ENCODE measurements at places on chromosomes 7 and 10.

DNA sequence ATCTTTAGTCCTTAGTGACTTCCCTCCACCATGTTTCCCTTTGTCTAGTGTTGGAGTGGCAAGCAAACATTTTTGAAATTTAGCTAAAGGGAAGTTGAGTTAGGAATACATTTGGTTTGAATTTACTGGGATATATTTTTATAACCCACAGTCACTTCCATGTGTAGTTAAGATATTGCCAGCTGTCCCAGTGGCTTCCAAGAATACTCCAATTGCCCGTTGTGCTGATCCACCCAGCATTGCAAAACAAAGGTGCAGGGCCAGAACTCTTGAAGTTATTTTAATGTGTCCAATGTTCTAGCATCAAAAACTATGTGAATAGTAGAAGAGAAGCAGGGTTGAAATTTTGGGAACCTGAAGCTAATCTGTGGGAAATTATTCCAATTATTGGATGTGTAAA lies 2.5 kb upstream of the P4HA1 start:
- no peak for DNase-seq

DNA sequence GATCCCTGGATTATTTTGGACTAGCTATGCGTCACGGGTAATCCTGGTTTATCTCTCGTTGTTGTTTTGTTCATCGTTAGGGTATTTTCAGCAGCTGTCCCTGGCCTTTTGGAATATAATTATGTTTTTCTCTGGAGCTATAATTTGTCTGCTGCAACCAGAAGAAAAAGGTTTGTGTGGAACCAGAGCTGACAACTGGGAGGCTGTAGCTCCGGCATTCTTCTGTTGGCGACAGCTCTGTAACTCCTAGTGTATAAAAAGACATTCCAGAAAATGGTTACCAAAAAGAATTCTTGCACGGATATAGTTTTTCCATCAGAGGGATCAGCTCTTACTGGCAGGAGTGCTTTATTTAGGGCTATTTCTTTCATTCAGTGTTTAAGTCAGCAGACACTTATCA lies 130.9 kb upstream of the PRR15 start:
- DNase-seq, result no peak

- no peak for DNase-seq
These were observed 33.6 kb downstream of the MEOX2 start for GRCh38 chr7:15652776-15653290.

DNA sequence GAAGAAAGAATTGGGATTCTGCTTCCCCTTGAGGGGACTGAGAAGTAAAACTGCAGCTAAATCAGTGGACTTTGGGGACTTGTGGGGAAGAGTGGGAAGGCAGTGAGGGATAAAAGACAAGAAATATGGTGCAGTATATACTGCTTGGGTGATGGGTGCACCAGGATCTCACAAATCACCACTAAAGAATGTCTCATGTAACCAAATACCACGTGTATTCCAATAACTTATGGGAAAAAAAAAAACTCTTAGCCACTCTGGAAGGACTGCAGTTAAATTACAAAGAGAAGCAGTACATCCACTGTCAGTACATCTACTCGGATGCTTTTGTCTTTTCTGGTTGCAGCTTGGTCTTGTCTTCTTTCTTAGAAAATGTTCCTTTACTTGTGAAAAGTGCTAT lies 27.4 kb upstream of the GOT1 start:
- DNase-seq, result no peak

DNA sequence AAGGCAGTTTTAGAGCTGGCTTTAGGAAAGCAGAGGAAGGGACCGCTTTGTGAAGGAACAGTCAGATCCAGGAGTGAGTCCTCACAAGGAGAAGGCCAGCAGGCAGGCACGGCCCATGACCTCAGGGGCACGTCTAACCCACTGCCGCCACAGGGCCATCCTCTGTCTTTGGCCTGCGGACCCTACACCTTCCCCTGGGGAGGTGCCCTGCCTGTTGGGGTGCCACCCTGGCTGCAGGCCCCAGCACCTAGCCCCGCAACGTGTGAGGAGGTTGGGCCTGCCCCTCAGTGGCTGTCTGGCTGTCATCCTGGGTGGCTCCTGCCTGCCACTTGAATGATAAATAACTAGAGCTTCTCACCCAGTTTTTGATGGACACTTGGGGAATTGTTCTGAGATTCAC lies 31.0 kb upstream of the TRIM8 start:
- no peak for DNase-seq

DNA sequence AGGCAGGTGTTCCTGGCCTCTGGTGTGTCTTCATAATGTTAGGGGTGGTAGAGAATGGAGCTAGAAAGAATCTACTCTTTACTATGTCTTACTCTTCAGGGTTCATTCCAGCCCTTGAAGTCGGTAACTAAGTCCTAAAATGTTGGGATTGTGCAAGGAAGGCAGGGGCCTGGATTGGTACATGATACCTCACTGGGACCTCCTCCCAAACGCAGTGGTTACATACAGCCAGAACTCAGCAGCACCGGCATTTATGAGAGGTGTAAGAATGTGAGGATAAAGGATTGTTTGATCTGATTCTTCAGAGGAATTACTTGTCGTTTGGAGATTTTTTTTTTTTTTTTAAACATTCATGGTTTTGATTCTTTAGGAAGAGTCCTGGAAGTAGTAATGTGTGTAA lies 6.9 kb downstream of the COMTD1 start:
- no peak for DNase-seq

- DNase-seq, result no peak
These were observed 74.8 kb upstream of the SVIL start for GRCh38 chr10:29709484-29710002.

GRCh38 chr7:14786314-14786895 lies 116.1 kb downstream of the DGKB start:
- no peak for DNase-seq

DNA sequence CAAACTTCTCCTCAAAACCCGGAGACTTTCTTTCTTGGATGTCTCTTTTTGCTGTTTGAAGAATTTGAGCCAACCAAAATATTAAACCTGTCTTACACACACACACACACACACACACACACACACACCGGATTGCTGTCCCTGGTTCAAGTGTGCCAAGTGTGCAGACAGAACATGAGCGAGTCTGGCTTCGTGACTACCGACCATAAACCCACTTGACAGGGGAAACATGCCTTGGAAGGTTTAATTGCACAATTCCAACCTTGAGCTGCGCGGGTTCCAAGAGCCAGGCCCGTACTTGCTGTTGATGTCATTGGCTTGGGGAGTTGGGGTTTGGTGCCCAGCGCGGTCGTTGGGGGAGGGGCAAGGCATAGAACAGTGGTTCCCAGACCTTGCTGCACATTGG lies 1.7 kb downstream of the EGFR start:
- no peak for DNase-seq

All from GM12892 (cell line).